ENCODE measurements at places on chromosomes 1 and 21.

- DNase-seq: no peak
Observed at GRCh38 chr1:39017266-39017665, 8.9 kb upstream of the NDUFS5 start.

- no peak for DNase-seq
Observed at GRCh38 chr1:88145752-88146151, 538.3 kb upstream of the PKN2 start.

DNA sequence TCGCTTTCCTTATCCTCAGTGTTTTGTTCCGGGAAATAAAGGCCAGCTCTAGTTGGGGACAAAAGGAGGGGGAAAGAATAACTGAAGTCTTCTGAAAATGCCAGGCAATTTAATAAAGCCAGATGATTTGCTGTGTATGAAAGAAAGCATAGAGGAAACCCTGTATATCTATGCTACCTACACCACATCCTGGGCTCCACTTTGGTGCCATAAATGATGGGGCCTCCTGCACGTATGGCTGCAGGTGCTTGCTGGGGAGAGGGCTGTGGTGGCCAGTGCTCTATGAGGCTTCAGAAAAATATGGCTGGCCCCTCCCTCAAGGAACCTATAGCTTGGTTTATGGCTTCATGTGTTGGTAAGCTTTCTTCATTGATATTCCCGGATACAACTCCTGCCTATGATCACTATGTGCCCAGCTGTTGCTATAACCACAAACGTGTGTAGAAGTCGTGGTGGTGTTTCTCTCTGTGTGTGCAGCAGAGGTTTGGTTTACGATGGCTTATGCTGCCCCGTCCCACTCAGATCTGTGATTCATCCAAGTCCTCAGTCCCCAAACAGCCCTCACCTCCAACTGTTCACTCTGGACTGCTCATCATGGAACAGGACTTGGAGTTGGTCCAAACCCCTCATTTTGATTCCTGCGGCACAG lies 59.5 kb downstream of the BACE2 start:
- DNase-seq: no peak

- DNase-seq: peak; percentile 70
Observed at GRCh38 chr1:232951180-232951579, 769 bp downstream of the NTPCR start.

GRCh38 chr21:15772654-15773053 lies 42.9 kb downstream of the USP25 start:
- DNase-seq: no peak

GRCh38 chr1:214321705-214322453 lies 40.9 kb downstream of the SMYD2 start:
- DNase-seq: peak; percentile 11

DNA sequence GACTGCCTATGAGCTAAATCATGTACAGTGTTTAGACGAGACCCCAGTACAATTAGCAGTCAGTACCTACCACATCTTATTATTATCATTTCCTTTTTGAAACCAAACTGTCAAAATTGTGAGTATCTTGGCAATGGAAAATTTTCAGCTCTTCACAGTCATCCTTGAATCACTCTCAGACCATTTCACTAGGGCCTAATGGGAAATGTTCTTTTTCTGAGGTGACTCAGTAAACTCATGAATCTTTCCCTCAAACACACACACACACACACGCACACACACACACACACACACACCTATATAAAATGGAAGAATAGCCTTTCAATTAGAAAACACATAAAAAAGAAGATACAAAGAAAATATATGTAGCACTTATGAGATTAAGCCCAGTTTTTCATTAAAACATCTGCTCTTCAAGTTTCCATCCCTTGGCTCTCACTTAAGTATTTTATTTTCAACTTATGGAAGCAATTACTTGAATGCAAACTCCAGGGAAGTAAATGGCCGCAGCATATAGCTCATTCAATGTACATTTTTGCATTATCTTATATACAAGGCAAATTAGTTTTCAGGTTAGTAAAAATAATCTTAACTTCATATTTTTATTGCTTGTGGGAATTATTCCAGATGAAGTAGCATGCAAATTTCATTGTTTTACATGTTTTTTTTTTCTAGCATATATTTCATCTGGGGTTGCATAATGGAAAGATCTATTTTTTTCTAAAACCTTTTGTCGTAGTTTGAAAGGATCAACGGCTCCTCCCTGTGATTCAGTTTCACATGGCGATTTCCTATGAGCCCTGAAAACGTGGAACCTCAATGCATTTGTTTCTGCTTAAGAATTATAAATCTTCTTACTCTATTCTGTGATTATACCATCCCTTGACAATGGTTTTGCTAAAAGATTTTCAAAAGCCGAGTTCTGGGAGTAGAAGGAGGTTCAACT lies 46.3 kb upstream of the TMPRSS15 start:
- no peak for DNase-seq

DNA sequence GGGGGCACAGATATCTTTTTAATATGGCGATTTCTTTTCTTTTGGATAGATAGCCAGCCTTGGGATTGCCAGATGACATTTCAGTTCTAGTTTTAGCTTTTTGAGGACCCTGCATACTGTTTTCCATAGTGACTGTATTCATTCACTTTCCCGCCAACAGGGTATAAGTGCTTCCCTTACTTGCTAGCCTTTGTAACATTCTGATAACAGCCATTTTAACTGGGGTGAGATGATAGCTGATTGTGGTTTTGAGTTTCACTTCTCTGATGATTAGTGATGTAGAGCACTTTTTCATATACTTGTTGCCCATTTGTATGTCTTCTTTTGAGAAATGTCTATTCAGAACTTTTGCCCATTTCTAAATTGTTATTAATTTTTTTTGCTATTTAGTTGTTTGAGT lies 151.9 kb downstream of the NTPCR start:
- no peak for DNase-seq

DNA sequence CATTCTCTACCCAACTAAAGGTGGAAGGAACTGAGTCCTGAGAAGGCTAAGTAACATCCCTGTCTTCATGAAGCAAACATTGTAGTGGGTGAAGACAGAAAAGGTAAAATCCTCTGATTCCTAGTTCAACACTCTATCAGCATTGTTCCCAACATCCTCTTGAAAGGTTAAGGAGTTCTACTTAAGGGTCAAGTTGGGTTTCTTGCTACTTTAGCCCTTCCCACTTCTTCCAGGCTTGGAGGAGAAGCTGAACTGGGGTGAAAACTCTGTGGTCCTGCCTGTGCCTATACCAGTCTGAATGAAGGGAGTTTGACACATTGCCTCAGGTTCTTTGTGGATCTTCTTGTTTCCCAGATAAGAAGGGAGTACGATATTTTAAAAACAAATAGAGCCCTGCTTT lies 54.1 kb downstream of the ATP2B4 start:
- DNase-seq: no peak

DNA sequence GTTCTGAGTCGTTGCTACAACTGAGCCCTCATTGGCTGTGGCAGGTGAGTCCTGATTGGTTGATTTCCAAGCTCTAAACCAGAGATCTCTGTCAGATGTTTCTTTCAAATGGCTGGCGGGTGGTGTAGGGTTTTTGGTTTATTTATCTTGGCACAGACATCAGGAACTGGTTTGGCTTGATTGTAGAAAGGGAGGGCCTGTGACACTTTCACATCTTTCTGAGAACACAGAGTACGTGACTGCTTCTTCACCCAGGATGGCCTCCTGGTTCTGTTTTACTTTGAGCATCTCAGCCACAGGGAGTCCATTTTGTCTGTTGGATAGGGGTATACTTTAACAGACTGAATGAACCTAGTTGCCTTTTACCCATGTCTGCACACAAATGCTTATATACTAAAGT lies 89.4 kb upstream of the GPR52 start:
- DNase-seq: no peak

All from islet precursor cell (in vitro differentiated cells).